ENCODE measurements at places on chromosomes 2 and 18.

DNA sequence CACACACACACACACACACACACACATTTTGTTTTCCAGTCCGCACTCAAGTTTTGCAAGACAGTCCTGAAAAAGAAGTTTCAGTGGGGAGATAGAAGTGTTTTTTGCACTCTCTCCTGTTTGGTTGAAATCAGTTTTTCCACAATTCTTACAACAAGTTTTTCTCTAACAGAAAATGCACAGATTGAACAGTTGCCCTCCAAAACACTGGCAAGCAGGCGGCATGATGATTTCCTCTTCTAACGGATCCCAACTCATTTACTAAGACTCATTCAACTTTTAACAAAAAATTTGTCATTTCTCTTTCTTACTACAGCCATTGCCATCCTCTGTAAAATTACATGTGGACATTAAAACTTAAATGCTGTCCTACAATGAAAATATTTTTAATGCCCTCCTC, 117.6 kb upstream of the DTNA start:
- DNase-seq = no peak

DNA sequence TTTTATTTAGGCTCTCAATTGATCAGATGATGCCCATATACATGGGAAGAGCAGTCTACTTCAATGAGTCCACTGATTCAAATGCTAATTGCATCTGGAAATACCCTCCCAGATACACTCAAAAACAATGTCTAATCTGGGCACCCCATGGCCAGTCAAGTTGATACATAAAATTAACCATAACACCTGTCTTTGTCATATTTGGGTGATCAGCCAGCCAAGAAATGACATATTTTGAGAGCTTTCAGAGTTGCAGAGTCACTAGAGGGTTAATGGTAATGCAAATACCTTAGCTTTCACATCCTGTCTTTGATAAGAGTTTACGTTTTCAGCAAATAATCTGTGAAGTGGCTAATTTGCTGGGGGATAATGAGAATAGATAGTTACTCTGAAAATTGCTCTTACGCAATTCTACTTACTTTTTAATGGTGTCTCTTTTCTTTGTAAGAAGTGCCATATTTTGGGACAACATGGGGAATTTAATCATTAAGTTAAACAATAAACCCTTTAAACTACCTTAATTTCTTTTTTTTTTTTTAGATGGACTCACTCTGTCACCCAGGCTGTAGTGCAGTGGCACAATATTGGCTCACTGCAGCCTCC, 49.1 kb downstream of the CCDC195 start:
- DNase-seq = no peak

DNA sequence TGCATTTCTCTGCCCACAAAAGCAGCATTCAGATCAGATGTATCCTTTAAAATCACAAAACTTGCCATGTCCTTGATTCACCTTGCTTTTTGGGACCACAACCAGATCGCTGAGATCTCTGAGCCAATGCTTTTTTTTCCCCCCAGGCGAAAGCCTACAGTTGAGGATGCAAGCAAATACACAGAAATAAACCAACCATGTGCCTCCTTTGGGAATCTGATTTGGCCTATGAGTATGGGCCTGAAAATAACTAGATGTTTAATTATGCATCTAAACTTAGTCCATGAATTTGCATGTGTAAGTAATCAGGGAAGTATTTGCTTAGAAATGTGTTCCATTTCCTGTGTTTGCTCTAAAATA, 49.7 kb upstream of the CDC42EP3 start:
- no peak for DNase-seq

GRCh38 chr18:59500765-59501164, 141.7 kb upstream of the LMAN1 start:
- DNase-seq = no peak

DNA sequence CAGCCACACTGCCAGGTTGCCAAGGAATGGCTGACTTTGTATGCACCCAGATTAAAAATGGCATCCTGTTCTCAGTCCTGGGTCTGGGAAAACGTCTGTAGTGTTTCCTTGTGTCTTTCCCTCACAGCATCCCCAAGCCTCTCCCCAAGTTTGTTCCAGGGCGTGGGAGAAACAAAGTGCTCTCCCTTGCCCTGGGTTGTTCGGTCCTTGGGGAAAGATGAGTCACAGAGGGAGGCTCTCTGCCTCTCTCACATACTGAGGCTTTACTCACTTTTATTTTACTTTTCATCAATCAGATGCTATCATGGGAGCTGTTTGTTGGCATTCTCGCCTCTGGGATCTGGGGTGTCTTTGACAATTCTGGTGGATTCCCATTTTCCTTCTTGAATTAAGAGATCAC, 492.3 kb downstream of the XIRP2 start:
- no peak for DNase-seq

- no peak for DNase-seq
Measured at GRCh38 chr2:134379293-134379692, 125.4 kb downstream of the MGAT5 start.

GRCh38 chr18:35289727-35290093, 319 bp downstream of the ZSCAN30 start:
- DNase-seq = no peak

GRCh38 chr18:63119647-63120046, 199.9 kb downstream of the BCL2 start:
- DNase-seq = no peak

GRCh38 chr2:232615339-232615738, 18.1 kb upstream of the EFHD1 start:
- DNase-seq = no peak

DNA sequence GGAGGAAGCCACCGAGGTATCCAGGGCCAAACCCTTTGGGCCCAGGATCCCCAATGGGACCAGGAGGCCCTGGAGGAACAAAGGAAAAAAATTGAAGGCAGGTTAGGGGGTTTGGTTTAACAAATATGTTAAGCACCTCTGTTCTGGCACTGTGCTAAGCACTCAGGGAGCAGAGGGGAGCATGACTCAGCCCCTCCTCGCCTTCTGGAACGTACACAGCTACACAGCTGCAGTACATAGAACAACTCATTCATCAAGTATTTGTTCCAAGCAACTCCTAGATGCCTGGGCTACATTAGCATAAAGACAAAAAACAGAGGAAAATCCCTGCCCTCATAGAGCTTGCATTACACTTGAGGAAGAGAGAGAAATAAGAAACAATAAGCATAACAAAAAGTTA, 153.6 kb downstream of the COL4A4 start:
- no peak for DNase-seq

DNA sequence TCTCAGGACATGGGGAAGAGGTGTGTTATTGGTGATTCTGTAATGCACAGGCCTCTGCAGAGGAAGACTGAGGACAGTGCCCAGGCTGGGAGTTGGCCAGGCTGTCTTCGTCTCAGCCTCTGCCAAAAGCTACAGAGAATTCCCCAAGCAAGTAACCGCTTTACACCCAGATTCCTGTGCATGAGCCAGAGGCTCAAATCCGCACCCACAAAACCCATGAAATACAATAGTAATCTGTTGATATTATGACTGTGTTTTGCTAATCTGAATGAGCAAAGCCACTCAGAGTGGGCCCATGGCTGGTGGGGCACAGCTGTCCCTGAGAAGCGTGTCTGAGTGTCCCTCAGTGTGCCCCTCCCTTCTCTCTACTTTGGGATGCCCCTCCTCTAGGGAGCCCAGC, 149.5 kb upstream of the PXDN start:
- no peak for DNase-seq

Measured in activated naive CD4-positive, alpha-beta T cell treated with anti-CD3 and anti-CD28 coated beads, Interleukin-2, amount 50 U/mL, for 72 hours (primary cell).